A172 (cell line): ENCODE measurements at places on chromosomes 6 and 20. TPM values are rescaled to one million over a fixed set of nuclear protein-coding genes. Genes with fewer than 3 reads are reported as not detected.

Gene DZANK1
- total RNA-seq: 1.7 and 2.9 TPM in 2 replicates

Gene SAMD3
- total RNA-seq: 0.07 and 0.28 TPM in 2 replicates

Gene FLRT3
- 4.0 and 8.9 TPM in 2 replicates for total RNA-seq

Gene DUSP15
- 2.4 and 2.5 TPM in 2 replicates for total RNA-seq

Gene SLC24A3
- not detected in 2 replicates for total RNA-seq

Gene HLA-DOA
- not detected in 2 replicates for total RNA-seq

Gene RNF144B
- 0.60 and 1.3 TPM in 2 replicates for total RNA-seq

Gene MAK
- total RNA-seq: 0.02 TPM in 1 of 2 replicates, not detected in the other

Gene ZNF391
- total RNA-seq: 0.53 and 3.3 TPM in 2 replicates

Gene RFX6
- not detected in 2 replicates for total RNA-seq

Gene MOG
- not detected in 2 replicates for total RNA-seq

Gene MEI4
- total RNA-seq: not detected in 2 replicates

Gene CDH22
- total RNA-seq: not detected in 2 replicates

Gene CHRNA4
- total RNA-seq: 0.03 and 0.07 TPM in 2 replicates
